Hippocampal formation (tissue), 2 donors: ENCODE measurements at places on chromosomes 3 and 15.
A peak's percentile ranks its signal among the peaks of the same experiment; 100 is the strongest.

GRCh38 chr3:57673156-57673555 is 19.7 kb downstream of the DENND6A start:
- no peak for DNase-seq

DNA sequence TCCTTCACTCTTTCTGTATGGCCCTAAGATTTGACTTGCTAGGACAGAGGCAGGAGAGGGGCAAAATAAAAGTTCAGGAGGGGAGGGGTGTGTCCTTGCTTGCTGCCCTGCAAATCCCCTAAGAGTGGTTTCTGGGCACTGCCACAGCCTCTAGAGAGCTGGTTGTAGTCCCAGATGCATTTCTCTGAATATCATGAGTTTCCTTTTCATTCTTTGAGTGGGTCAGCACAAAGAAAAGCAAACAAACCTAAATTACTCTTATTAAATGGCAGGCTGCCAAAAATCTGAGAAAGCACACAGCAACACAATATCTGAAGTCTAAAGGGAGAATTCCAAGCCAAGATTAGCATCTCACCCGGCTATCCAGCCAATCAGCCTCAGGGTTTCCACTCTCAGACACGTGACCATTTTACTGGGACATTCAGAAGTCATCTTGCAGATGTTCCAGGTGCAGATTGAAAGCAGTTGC is 919.3 kb downstream of the TUSC7 start:
- no peak for DNase-seq

DNA sequence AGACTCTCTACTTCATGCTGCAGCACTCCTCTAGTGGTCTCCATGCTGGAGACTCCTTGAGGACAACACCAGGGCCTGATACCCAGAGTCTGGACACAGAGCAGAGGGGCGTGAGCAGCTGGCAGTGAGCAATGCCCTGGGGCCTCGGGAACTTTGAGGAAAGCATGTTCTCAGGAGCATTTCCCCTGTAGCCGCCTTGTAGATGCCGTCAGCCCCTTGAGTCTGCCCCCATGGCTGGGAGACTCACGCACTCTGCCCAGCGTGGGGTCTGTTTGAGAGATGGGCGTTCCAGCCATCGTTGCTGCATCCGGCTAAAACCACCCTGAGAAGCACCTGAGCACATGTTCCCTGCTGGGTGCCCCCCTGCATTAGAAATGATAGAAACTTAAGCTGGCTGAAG is 56.8 kb downstream of the PLXNA1 start:
- no peak for DNase-seq

GRCh38 chr15:69496001-69496400 is 43.4 kb downstream of the RPLP1 start:
- DNase-seq: no peak

- no peak for DNase-seq
Observed at GRCh38 chr3:58429657-58430056, 4.0 kb downstream of the PDHB start.

DNA sequence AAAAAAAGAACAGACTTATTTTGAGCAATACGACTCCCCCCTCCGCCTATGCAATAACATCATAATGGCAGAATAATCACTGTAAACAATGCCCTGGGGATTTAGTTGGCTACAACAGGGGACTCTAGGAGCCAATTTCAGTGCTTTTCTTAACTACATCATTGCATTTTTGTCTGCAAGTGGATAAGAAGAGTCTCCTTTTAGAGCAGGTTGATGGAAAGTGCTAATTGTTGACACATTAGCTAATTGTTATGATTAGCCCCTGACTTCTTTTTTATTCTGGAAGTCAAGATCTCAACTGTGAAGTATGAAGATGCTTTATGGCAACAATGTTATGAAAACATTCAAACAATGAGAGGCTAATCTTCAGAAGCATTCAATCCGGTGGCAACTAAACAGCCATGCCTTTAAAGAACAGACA is 121.2 kb downstream of the MECOM start:
- DNase-seq: no peak

DNA sequence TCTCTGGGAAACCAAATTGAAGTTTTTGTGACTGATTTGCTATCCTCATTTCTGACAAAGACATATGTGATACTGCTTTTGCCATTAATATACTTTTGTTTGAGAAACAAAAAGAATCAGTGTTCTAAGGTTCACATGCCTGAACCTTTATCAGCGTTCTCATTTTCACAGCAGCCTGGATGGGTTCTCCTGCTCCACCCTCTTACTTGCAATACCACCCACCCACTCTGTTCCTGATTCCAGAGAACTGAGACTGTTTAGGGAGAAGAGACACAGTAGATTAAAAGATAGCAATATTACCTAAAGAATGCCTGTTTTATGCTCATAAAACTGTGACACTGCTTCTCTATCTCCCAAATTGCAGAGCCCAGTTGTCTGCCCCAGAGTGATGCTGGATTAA is 25.8 kb upstream of the ARL6 start:
- DNase-seq: no peak

- DNase-seq: no peak
Observed at GRCh38 chr15:90232941-90233386, 777 bp downstream of the CIB1 start.

- DNase-seq: peak; percentile 67
Observed at GRCh38 chr3:14203521-14204079, 25.0 kb downstream of the LSM3 start.

DNA sequence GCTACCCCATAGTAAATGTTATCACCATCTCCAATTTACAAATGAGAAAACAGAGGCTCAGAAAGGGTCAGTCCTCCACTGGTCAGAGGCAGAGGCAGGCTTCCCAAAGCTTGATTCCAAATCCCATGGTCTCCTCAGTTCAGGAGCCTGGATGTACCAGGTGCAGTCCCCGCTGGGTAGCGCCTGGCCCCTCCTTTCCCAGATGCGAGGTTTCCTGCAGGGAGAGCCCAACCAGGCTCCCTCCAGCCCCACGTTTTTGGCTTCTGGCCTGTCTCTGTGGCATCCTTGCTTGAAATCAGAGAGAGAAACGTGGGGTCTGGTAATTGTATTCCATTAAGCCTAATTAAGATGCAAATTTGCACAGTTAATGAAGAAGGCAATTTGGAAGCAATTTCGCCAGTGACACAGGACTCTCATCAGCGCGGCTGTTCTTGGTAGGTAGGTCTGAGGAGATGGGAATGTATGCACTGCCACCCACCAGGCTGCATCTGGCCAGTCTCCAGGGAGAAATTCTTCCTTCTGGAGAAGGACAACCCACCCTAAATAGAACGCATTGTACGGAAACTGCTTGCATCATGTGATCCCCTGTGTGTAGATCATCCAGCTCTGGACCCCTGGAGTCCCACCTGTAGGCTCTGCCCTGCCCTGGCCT is 50.5 kb downstream of the HRH1 start:
- no peak for DNase-seq
